Epithelial cell of esophagus (primary cell): ENCODE measurements at places on chromosomes 3 and 15.

DNA sequence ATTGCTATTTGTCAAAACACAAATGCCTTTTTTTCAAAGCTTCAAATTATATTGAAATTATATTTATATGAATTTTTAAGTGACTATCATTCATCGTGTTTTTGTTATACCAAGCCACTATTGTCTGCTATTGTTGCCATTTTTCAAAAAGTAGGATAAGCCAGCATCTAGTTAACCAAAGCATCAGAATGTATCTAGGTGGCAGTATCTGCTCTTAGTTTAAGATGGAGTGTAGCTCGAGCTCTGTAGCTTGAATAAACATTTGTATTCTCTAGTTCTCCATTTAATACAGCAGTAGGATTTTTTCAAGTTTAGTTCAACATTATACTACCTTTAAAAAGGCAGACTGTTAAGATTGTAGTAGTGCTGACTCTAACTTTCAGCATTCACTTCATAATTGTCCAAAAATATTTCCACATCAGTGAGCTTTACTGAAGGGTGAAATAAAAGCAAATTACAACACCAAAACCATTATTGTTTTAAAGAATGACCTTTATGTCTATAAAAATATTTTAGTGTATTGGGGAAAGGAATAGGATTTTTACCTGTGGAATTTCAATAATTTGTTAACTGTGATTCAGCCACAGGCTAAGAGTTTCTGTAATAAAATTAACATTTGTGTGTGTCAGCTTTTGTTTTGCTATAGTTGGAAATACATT, 19.6 kb upstream of the C15orf61 start:
- peak; percentile 30 for DNase-seq

GRCh38 chr3:147915057-147915456, 505.9 kb downstream of the ZIC1 start:
- DNase-seq = no peak

- DNase-seq = peak; percentile 91
Measured at GRCh38 chr15:48671103-48672022, 25.9 kb upstream of the FBN1 start.

DNA sequence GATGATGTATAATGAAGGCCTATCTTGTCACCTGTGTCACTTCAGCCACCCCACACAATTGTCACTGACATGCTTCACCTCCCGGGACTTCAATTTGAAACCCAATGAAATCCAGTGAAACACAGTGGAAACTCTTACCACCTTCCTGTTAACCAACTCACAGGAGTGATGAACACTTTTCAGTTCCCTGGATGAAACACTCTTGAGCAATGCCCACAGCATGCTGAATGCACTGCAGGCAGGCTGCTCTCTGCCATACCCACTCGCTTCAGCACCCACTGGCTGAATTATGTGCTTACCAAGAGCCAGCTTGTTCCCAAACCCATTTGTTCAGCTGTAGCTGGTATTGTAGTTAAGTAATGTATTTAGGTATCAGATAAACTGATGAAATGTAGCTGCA, 47.0 kb downstream of the MAP2K1 start:
- peak; percentile 13 for DNase-seq

GRCh38 chr3:122092460-122093165, 37.5 kb downstream of the CD86 start:
- DNase-seq = peak; percentile 86
